ENCODE measurements at places on chromosomes 2 and 18.

DNA sequence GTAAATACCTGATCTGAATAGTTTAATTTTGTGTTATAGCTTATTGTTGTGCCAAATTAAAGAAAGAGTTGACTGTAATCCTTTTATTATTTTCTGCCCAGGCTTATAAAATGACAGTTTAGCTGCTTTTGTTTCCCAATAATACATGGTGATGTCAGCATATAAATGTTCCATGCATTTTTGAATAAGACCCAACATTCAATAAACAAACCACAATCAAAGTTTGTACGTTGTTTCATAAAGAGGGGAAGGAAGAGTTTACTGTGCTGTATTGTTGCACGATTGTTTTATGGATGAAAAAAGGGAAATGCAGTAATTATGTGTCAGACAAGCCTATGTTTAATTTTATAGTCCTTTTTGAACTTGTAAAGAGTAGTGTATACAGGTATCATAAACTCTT is 177.2 kb upstream of the SCN7A start:
- no peak for DNase-seq

DNA sequence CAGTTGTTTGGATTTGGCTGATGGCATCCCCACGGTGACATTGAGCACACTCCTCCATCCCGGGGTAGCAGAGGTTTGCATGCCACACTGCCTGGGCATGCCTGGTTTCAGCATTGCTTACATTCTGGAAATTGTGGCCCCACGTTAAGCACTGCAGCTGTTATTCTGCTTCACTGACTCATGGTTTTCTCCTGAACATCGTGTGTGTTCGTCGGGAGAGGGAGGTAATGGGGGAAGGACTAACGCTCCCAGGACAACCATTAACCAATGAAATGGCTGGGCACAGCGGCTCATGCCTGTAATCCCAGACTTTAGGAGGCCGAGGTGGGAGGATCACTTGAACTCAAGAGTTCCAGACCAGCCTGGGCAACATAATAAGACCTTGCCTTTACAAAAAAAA is 28.2 kb upstream of the YWHAQ start:
- no peak for DNase-seq

DNA sequence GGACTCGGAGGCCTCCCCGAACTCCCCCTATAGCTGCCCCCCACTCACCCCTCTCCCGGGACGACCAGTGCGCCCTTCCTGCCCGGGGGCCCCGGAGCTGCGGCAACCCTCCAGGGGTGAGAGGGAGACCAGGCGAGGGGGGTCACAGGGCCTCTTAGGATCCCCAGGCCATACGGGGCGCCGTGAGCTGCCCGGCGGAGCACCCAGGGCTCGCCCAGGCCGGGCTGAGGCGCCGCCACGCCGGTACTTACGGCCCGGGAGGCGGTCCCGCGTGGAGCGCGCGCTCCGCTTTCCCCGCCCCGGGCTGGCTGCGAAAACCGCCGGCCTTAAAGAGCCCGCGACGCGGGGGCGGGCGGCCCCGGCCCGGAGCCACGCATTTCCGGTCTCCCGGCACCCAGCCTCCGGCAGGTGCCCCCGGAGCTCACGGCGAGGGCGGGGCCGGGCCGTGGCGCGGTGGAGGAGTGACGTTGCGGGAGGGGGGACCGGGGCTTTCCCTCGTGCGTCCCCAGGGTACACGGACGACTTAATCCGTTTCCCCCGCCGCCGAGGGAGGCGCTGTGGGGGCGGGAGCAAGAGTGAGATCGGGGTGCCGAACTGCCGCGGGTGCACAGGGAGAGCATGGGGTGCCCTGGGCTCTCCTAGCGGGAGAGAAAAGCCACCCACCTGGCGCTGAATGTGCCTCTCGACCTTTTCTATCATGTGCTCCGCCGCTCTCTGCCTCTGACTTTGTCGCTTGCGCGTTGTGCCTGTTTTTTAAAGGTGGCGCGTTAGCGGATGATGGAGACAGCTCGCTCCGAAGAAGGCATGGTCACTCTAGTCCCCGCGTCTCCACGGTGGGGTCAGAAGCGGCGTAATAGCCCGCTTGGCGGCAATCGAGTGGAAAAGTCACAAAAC is at the start of gene METTL21A:
METTL21A (minus strand) TSS at position 381 of the 894 bp plus-strand sequence. CDS start 1,019 bp downstream, outside the sequence.
- peak; percentile 94 for DNase-seq

GRCh38 chr2:15956751-15957736 is 16.7 kb downstream of the MYCN start:
- DNase-seq: no peak

DNA sequence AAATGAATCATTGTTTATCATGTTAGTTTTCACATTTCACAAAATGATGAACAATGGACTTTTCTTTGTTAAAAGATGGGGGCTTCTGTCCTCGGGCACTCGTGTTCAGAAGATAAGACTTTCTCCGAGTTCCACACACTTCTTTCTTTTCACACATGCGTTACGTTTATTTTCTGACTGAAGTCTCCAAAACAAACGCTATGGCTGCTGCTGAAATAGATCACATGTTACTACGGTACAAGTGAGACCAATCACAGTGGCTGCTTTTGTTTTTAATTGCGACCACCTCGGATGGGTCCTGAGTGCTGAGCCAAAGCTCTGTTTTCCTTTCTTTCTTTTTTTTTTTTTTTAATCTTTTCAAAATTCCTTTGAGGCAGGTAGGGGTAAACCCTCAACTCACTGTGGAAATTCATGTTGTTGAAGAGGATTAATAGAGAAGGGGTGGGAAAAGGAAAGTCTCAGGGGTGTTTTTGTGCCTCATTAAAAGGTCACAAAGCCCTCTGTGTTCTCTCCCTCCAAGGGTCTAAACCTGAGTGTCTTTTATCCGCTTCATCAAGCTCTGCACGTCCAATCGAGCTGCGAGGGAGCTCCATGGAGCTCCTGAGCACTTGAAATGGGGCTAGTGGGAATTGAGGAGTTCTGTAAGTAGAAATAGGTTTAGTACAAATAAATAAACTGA is 48.2 kb downstream of the ARL4C start:
- no peak for DNase-seq

GRCh38 chr2:12737738-12738485 is 21.2 kb downstream of the TRIB2 start:
- DNase-seq: no peak

DNA sequence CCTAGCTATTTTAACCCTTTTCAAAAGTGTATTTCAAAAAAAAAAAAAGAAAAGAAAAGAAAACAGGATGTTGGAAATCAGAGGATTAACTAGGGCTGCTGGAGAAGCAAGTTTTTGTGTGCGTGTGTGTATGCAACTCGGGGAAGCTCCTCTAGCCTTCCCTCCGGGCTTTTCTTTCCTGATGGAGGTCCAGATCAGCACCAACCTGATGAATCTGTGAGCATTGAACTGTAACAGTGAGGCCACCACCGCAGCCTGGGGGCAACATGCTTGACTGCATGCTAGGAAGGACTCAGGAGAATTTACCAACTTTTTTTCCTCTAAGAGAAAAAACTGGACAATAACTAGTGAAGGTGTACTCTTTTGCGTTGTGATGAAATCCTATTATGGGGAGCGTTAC is 2.3 kb downstream of the OBSL1 start:
- no peak for DNase-seq

DNA sequence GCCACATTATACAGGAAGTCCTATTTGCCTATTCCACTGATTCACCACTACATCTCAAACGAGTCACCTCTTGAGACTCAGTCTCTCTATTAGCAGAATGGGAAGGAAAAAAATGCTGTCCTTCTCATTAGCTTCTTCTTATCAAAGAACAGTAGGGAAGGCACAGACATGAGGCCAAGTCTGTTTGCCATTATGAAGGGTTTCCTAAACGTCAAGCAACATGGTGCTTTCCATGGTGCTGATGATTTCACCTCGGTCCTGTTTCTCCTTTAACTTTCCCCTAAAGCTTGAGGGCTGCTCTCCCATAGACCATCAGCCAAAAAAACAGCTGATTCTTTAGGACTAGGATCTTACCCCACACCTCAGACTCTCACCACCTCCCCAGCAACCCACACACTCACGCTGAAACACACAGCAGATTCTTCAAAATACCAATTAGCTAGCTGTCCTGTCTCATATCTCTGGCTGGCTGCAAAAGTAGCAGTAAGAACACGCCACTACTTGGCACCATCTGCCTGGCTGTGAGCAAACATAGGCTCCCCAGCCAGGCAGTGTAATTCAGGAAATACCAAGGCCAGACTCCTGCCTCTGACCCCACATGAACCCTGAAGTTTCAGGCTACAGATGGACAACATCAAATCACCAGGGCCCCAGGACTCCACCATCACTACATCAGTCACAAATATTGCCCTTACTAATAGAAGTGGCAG is 30.5 kb downstream of the GALNT14 start:
- no peak for DNase-seq

- DNase-seq: no peak
Observed at GRCh38 chr18:62771494-62772270, 56.3 kb downstream of the PHLPP1 start.

GRCh38 chr2:242030858-242031257 is 161.3 kb downstream of the RTP5 start:
- DNase-seq: no peak

DNA sequence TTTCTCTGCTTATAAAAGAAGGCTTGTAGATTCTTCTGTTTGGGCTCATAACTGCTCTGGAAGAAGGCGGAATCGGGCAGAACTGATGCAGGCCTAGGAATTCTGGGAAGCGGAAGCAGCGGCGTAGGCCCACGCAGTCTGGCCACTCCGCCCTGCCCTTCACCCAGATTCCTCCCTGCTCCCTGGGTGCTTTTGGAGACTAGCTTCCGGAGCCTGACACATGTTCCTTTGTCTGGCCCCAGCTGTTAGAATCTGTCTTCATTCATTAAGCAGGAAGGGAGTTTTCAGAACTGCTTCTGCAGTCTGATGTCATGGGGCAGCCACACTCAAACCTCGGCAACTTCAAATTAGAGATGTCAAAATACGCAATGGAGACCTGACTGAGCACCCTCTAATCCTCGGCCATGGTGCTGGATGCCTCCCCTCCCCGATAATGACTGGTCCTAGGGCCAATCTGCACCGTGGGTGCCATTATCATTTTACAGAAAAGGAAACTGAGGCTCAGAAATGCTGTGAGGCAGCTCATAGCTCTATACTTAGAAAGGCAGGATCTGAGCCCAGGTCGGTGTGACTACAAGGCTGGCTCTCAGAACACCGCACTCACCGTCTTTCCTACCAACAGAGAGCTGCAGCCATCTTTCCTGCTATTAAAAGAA is 275.7 kb downstream of the MYCN start:
- no peak for DNase-seq

GRCh38 chr2:237869343-237870102 is 10.1 kb downstream of the RAMP1 start:
- no peak for DNase-seq

GRCh38 chr2:4914036-4914435 is 778.1 kb upstream of the SOX11 start:
- no peak for DNase-seq

- DNase-seq: no peak
Observed at GRCh38 chr18:49094136-49094535, 143.4 kb upstream of the SMAD7 start.

- DNase-seq: peak; percentile 35
Observed at GRCh38 chr2:181658444-181658843, 1.5 kb upstream of the CERKL start.

DNA sequence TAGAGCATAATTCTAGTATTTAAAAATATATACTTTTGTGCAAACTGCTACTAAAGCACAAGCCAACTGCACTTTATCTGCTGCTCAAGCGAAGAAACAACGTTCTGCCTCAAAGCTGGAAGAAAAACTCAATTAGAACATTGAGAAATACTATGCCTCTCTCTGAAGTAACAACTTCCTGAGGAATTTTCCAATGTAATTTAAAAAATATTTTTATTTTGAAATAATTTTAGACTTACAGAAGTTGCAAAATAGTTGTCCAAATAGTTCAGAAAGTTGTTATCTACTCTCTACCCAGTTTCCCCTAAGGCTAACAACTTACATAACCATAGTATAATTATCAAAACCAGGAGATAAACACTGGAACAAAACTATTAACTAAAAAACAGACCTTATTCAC is 12.3 kb upstream of the POLI start:
- DNase-seq: no peak

DNA sequence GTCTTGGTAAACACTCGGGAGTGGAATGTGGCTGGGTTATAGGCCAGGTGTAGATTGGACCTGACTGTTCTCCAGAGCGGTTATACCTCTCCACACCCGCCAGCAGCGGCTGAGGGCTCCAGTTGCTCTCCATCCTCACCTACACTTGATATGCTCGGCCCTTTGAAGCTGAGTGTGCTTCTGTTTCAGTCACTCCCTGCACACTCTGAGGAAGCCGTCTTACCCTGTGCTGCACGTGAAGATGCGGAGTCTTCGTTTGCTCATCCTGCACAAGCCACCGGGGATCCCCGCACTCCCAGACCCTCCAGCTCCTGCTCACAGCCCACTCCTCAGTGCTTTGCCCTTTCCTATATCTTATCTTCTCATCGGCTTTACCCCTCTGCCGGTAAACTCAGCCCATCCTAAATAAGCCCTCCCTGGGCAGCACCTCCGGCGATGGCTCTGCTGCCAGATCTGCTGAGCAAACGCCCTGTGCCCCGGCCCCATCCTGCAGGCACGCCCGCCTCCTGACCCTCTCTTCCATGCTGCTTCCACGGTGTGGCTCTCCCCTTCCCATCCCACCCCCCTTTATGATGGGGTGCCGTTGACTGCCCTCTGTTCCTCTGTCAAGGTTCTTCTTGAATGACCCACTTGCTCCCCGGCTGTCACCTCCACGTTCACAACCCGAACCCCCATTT is 47.3 kb upstream of the ODC1 start:
- peak; percentile 31 for DNase-seq

DNA sequence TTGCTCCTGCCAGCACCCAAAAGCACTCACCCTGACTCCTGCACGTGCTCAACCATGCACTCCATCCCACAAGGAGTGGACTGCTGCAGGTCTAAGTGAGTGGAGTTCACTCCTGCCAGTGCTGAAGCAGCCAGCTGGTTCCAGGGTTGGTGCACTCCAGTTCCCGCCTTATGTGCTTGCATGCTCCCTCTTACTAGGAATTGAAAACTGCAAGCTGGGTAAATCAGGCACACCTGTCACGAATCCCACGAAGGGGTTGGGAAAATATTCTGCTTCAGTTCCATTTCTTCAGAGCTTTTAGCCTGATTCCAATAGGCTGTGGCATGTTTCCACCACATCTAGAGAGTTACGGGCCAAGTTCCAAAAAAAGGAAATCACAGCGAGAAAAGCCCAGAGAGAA is 1365.5 kb upstream of the CHAC2 start:
- DNase-seq: no peak

DNA sequence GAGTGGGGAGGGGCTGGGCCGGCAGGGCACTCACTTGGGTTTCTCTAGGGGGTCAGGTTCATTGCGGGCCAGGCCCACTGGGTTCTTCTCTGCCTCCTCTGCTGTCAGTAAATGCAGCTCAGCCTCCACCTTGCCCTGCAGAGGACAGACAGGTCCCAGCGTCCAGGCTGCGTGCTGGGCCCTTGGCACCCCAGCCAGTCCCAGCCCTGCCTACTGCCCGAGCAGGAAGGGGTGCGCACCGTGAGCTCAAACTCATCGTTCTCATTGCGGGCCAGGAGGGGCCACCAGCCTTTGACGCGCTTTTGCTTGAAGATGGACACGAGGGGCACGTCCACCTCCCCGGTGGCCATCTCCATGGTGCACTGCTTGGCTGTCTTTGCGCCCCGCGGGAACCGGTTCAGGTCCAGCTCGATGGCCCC is 17.3 kb downstream of the OTOF start:
- DNase-seq: no peak

Data from NCI-H1417 (cell line).